ENCODE measurements at places on chromosomes 13 and 19.

GRCh38 chr19:4390567-4391305, 9.6 kb downstream of the SH3GL1 start:
- no peak for DNase-seq

DNA sequence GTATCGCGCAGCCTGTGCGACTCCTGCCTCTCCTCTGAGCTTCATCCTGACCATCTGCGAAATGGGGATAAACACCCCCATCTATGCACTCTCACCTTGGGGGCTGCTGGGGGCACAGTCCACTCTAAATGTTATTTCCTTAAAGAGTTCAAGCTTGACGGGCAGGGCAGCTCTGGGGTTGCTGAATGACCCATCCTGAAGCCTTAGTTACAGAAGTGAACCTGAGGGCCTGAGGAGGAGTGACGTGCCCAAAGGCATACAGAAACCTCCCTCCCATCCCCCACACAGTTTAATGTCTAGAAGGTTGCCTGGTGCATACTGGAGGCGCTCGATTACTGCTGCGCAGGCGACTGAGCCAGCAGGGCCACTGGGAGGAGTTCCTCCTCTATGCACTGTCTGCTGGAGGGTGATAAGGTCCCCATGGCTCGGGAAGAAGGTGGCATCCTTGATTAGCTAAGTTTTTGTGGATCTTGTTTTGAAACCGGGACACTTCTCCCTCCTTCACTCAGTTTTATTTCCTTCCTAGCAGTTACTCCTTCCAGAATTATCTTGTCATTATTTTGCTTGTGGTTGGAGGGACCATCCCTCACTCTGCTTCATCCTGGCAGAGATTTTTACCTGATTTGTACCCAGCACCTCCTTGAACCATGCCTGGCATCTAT, 572 bp upstream of the FKBP8 start:
- peak; percentile 71 for DNase-seq

DNA sequence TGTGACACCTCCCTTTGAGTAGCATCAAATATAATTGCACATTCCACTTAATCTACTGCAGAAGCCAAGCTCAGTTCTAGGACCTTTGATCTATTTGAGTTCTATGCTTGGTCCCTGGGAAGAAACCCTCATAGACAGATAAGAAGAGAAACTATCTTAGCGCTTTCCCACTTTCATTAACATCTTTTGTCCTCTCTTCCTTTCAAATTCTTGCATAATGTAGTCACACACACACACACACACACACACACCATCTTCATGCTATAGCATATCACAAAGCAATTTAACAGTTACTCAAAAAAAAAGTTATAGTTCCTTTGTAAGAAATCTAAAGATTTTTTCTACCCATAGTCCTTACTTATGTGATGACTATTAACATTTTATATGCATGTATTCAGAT, 735.9 kb upstream of the PCDH9 start:
- DNase-seq, result no peak

DNA sequence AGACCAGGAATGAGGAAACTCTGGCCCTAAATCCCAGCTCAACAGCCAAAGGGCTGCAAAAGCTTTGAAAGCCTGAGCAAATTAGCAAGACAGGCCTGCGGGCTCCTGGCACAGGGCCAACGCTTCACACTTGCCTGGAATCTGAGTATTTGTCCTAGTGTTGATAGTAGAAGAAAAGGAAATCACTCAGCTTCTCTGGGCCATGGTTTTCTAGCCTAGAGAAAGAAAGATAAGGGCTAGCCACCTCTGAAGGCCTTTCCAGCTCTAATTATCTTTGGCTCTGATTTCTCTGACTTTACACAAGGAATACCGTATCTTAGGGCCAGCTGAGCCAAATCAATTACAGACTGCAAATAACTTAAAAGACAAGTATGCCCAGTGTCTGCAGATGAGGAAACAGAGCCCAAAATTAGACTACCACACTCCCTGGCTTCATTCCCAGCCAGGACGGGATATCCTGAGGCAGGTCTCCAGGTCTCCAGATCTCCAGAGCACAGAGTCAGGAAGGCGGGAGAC, 69.6 kb downstream of the STK24 start:
- DNase-seq, result no peak

DNA sequence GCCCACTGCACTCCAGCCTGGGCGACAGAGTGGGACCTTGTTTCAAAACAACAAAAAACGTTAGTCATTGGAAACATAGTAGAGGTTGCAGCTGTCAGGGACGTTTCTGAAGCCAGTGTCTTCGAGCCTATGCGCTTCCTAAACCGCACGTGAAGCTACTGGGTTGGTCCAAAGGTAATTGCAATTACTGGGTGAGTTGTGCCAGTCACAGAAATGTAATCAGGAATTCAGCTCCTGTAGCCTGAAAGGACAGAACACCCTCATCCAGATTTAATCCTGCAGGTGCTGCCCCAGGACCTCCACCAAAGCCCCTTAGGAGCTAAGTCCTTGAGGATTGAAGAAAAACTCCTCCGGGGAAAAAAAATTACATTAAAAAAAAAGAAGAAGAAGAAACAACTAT, 2.4 kb upstream of the RHPN2 start:
- DNase-seq, result no peak

DNA sequence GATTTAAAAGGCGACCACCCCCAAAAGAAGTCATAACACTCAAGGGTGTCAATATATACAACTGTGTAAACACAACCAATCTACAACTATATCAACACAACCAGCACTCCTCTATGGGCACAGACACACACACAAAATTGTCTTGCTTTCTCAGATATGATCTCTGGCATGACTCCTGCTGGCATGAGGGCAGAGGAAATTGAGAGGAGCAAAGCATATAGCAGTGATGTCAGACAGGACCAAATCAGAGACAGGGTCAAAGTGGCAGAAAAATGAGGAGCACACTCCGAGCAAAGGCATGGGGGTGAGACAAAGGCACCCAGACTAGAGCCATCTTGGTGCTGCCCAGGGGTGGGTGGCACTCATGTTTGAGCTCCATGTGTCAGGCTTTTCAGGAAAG, 9.6 kb downstream of the IRGQ start:
- no peak for DNase-seq

DNA sequence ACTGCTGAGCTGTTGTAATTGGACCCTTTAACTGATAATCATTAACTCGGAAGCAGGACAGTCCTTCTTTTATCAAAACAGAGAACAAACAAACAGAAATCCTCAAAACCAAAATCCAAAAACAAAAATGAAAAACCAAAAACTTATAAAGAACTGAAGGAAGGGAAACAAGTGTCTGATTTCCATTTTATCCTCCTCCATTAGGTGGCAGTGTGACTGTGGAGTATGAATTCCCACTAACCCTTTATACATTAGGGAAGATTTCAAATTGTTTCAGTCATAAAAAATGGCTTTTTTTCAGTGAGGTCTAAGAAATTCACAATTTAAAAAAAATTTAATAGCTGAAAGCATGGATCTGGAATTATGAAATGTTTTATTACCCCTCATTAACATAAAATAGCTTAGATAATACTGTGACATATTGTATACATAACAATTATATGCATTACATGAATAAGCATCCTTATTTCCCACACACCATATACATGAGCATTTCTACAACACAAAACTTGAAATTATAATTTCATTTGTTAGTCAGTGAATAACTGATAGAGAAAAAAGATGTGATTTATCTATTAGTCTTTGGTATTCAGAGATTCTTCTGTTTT, 1074.3 kb upstream of the PCDH9 start:
- DNase-seq, result no peak

DNA sequence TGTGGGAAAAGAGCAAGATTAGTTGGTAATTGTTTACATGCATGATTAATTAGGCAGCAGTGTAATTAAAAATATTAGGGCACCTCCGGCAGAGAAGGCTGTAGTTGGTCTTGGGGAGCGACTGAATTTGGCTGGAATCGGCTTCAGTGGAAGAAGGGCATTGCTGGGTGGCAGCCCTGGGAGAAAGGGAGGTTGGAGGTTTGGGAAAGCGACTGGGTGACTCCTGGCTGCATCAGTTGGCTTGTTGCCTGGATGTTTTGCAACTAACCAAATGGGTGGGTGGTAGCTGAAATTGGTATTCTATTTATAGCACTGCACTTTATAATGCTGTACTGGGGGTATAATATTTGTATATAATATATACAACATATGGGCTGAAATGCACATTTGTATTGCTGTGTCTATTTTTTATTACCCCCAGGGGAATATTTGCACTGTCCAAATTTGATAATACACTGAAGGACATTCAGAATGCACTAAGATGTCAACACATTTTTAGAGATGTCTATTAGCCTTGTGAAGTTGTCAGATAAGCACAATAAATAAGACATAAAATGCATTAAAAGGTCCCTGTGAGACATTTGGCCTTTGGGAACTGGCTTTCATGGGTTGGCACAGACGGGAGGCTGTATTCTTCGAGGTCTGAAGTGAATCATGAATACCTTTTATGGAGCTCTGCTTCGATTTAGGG, 1.7 kb downstream of the B3GLCT start:
- no peak for DNase-seq

- no peak for DNase-seq
Measured at GRCh38 chr13:40479196-40479845, 187.1 kb downstream of the FOXO1 start.

DNA sequence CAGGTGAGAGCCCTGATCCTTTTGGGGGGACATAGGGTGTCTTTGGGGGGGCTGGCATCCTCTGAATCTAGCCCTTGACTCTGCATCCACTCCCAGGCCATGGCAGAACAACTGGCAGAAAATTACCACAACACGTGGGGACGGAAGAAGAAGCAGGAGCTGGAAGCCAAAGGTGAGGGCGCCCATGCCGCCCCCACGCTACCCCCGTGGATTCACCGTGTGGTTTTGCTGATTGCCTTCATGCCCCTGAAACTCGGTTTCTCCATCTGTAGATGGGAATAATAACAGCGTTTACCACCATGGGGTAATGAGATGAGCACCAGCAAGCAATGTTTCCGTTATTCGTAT, 72.9 kb downstream of the RYR1 start:
- DNase-seq, result no peak

DNA sequence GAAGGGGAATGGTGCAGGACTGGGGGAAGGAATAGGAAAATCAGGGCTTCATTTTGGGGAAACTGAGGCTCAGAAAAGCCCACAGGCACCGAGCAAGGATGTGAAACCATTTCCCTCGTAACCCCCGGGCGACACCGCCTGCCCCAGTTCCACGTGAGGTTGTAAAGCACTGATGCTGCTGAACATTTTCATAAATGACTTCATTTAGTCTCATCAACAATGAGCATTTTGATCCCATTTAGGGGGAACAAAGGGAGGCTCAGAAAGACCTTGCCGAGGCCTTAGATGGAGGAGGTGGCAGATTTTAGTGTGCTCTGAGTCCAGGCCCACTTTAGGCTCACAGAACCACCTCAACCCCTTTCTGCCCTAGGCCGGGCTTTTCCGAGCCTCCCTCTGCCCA, 20.5 kb upstream of the FBXO27 start:
- no peak for DNase-seq

DNA sequence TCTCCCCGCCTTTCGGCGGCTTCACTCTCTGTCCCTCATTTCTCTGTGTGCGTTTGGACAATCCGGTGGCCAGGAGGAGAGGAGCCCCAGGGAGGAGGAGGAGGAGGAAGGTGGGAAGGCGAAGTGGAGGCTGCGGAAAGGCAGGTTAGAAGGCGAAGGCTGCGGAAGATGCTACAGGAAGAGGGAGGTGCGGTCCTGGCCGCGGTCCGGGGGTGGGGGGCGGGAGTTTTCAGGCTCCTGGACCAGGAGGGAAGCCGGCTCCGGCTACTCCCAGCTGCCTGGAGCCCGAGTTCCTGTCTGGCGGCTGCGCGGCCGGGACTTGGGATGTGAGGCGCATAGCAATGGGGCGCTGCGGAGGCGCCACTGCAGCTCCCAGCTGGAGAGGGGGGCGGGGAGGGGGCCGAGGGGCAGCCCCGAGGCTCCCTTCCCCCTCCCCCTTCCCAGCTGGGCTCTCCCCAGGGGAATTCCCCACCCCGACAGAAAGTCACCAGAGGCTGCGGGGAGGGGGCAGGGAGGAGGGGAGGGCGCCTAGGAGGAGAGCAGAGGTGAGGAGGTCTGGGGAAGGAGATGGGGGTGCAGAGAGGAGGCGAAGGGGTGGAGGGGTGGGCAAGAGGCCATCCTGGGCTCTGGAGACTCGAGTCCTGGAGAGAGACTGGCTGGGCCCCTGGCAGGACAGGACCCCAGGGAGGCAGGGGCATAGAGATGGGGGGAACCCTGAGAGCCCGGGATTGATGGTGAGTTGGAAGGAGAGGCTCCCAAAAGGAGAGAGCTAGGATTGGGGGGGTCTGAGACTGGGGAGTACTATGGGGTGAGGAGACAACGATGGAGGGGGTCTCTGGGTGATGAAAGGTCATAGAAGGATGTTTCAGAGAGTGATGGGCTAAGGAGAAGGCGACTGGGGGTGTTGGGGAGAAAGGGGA, 2.0 kb downstream of the LRRC4B start:
- no peak for DNase-seq

DNA sequence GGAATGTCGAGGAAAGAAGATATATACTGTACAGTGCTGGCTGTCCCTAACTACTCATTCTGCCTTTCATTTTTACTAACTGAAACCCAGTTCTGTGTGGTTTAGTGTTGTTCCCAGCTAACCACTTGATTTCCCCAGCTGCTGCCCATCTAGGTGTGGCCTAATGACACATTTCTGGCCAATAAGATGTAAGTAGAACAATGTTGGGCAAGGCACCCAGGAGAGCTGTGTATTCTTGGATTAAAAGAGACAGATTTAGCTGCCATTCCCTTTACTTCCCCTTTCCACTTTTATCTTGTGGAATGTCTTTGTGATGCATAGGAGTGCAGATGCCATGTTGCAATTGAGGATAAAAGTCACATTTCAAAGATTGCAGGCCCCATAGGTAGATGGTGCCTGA, 28.3 kb upstream of the PCDH9 start:
- no peak for DNase-seq

GRCh38 chr19:18214779-18215433, 11.1 kb upstream of the RAB3A start:
- DNase-seq, result no peak

DNA sequence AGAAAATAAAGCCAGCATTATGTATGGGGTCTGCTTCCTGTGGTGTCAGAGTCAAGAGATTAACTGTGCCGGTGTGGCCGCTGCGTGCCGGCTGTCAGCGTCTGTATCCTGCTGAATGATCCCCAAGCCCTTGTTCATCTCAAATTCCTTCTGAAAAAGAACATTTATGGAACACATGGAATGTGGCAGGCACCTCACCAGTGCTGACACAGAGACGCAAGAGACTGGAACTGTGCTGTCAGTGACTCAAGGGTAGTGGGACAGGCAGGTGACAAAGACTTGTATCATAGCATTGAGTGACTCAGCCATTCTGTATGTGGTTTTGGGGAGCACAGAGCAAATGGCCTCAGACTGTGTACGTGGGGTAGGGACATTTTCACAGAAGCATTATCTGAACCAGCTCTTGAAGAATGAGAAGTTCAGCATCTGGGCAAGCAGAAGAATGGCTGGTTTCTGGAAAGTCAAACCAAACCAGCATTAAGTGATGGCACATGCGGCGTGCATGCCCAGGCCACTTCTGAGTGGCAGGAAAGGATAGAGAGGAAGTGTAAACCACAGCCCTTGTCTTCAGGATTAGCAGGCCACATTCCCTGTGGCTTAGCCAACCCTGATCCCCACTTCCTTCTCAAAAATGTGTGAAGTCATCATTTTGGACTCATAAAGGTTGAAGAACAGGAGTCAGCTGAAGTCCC, 54.0 kb upstream of the IRS2 start:
- no peak for DNase-seq

All from T follicular helper cell (primary cell).